ENCODE measurements at places on chromosomes 12 and 14.

GRCh38 chr12:106074361-106074705 lies 64.4 kb downstream of the NUAK1 start:
- DNase-seq = no peak

DNA sequence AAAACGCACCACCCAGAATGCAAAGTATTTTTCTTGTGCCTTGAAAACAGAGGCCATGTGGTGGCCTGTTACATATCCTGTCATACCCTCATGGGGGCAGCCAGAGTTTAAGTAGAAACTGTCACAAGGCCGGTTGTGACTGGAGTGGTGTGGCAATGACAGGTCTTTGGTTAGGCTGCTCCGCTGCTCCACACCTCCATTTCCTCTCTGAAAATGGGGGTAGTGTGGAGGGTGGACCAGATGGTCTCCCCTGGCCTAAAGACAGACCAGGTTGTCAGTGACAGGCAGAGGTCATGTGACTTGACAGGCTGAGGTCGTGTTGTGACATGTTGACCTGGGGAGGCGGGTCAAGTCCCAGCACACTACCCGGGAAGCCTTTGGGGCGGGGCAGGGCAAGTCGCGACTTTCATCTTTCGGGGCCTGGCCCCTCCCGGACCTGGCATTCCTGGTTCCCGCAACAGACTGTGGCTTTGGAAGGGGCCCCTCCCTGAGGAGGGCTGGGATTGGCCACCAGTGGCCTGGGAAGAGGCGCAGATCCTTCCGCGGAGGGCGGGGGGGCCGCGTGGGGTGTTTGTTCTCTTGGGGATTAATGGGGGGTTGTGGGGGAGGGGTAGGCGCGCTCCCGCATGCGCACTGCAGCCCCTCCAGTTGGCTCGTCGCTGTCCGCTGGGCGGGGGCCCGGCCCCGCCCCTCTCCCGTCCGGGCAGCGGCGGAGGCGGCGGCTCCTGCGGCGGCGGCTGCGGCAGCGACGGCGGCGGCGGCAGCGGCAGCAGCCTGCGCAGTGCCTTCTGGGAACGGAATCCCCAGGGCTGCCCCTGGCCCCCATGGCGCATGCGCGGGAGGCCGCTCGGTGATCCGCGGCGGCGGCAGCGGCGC lies at the start of gene MBD6:
MBD6 (plus strand) TSS at position 814 of the 876 bp plus-strand sequence. CDS start 1,480 bp downstream, outside the sequence.
- peak; percentile 75 for DNase-seq

DNA sequence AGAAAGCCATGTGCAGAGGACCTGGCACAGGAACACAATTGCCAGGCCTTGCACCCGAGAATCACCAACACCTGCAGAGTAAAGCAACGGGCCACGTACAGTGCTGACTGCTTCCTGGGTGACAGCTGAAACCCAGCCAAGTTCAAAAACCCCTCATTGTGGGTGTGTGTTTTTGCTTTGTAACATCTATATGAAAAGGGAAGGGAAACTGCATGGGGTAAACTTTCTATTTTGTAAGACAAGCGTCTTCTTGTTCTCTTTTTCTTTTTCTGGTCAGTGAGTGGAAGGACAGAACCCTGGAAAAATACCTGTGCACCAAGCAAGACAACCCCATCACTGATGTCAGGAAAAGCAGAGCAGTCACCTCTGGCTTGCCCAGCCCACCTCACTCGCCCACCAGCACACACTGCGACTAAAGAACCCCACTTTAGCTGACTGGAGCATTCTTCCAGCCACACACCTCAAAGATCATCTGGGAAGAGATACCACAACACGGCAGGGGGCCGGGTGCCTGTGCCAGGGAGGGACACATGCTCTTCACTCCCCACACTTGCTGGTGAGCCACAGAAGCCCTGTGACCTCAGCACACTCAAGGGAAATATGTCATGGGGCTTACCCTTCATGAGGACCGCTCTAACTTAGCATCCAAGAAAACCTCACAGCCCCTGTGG lies 172.3 kb downstream of the NDUFA12 start:
- DNase-seq = no peak

GRCh38 chr12:24398605-24399004 lies 449.1 kb upstream of the SOX5 start:
- no peak for DNase-seq

GRCh38 chr12:2386566-2386965 lies 333.8 kb downstream of the CACNA1C start:
- no peak for DNase-seq

DNA sequence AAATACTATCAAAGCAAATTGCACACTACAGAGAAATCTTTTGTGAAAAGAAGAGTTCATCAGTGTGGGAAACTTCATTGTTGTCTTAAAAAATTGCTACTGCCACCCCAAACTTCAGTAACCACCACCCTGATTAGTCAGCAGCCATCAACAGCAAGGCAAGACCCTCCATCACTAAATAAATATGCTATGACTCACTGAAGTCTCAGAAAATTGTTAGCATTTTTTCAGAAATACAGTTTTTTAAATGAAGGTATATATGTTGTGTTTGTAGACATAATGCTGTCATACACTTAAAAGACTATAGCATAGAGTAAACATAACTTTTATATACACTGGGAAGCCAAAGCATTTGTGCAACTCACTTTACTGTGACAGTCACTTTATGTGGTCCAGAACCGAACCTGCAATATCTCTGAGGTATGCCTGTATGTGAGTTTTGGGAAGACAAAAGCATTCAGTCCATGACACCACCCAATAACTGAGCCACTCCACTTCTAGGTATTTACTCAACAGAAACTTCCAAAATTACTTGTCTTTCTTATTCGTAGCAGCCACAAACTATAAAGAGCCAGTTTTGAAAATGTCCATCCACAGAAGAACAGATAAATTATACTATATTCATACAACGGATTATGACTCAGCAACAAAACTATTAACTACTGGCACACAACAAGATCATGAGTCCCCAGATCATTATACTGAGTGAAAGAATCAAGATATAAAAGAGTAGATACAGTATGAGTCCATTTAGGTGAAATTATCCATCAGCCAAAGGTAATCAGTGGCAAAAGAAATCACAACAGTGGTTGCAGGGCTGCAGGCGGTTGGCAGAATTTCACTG lies 649.6 kb downstream of the BCL11B start:
- no peak for DNase-seq

DNA sequence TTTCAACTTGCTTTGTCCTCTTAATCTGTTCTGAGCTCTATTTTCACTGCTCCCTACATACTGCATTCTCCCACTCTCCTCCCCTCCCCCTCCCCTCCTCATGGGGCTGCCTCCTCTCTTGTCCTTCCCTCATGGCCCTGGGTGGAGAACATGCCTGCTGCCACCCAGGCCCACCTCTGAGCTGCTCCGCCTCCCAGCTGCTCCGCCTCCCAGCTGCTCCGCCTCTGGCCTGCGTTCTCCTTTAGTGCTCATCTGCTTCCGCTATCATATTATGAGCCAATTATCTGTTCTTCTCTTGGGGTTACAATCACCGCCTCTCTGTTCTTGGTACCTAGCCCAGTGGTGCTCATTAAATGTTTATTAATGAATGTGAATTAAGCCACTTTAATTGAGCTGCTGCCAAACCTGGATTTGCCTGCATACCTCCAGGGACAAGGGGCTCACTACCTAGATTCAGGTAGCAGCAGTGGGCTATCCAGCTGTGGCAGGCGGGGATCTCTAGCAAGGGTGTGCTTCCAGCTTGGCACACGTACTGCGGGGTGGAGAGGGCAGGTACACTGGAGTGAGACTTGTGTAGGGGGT lies 32.0 kb upstream of the FAM181A start:
- no peak for DNase-seq

GRCh38 chr14:23171222-23171975 lies 12.1 kb downstream of the SLC7A8 start:
- DNase-seq = no peak

DNA sequence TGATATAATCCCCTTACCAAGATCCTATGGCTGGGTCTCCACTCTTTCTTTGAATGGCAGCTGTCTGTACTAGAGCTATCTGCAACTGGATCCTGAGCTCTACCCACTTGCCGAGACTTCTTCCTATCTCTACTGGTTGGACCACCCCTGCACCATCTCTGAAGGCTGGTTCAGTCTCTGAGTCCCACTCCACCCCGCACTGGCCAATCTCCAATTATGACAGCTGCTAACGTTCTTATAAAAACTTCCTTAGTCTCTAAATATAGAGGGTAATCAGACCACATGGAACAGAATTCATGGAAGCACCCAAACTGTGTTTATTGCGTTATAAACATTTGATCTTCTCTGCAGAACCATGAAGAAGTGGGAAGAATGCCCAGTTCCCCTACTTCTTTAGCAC lies 186.6 kb upstream of the EEA1 start:
- no peak for DNase-seq

GRCh38 chr12:122820838-122821271 lies 14.4 kb upstream of the HIP1R start:
- no peak for DNase-seq

DNA sequence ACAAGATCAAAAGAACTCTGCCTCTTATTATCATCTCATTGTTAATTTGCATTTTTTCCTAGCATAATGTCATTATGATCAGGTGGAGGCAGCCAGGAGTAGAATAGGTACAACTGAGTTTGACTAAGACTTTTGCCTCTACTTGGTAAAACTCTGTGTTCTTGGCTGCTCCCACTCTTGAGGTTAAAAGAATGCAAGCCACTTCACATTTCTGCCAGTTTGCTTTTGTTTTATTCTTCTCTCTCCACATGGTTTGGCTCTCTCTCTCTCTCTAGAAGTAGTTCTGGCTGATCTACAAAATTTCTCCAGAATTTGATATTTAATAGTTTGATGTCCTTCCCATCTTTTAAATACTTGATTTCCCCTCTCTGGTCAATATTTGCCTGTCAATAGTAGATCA lies 170.7 kb upstream of the E2F7 start:
- DNase-seq = no peak

DNA sequence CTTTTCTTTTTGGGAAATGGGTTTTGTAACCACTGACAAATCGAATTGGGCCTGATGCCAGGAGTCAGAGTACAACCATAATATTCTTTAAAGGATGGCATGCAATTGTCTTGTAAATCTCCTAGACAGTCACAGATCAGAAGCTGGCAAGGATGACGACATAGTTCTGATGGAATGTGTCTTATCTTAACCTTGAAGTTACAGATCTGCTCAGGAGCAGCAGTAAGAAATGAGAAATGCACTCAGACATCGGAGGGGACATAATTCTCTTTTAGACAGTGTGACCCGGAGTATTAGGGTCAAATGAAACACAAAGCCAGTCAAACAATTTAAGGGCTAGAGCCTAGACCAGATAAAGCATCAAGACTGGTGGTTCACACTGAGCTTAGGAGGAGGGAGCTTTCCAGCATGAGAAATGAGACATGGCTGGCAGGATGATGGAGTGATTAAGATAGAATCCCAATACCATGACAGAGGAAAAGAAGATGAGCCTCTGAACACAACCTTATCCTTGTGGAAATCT lies 17.5 kb downstream of the CBX5 start:
- no peak for DNase-seq

GRCh38 chr12:88643685-88644084 lies 63.4 kb upstream of the KITLG start:
- no peak for DNase-seq

DNA sequence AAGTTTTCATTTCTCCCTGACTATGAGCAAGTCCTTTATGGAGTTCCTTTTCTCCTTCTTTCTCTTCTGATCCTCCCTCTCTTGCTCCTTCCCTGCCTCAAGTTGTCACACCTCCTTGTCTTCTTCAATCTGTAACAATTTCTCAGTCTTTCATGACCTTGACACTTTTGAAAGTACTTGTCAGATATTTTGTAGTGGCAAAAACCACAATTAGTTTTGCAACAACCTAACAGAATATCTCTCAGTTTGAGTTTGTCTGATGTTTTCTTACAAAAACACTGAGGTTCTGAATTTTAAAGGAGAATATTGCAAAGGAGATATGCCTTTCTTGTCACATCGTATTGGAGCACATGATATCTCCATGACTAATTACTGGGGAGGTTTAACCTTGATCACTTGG lies 4.1 kb upstream of the CRADD start:
- DNase-seq = no peak

DNA sequence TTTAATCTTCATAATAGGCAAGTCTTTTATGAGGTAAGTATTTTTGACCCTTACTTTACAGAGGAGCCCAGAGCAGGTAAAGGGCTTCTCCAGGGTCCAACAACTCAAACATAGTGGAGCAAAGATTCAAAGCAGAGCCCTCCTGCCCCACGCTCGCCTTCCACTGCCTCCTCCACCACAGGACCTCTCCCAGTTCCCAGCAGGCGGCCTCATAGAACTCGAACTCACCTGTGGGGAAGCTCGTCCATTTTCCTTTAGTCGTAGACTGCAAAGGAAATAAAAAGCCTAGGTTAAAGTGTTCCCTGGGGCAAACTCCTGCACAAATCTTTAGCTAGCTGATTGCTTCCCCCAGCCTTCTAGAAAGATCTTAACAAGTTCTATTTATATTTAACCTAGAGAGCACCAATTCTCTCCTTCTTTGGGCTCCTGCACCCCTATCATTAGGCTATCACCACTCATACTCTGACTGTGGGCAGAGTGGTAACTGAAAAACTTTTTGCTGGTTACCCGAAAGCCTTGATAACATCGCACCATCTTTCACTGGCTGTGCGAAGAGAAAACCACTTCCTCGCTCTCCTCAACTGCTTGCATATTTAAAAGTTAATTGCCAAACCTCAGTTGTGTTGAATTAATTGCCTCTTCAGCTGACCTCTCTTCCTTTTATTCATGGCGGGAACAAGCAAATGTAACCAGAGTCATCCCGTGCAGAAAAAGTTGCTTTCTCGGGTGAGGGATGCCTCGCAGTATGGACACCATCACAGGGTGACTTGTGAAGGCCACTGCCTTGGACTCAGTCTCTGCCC lies 299.6 kb downstream of the DPF3 start:
- DNase-seq = peak; percentile 19

DNA sequence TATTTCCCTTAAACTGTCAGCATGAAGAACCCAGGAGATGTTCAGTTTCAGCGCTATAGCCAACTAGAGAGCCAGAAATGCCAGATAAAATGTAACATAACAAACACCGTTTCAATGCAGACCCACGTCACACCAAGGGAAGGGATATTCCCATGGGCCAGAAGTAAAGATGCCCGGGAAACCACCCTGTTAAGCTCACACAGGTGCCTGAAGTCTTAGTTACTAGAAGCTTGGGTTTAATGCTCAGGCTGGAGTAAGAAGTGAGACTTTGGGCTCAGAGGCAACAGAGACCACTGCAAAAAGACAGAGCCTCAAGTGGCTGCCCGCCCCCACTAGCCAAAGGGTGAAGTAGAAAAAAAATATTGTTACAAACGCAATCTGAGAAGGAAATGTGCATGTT lies 52.3 kb downstream of the SYNE3 start:
- DNase-seq = no peak

- DNase-seq = no peak
Observed at GRCh38 chr14:76701436-76701835, 59.8 kb upstream of the VASH1 start.

DNA sequence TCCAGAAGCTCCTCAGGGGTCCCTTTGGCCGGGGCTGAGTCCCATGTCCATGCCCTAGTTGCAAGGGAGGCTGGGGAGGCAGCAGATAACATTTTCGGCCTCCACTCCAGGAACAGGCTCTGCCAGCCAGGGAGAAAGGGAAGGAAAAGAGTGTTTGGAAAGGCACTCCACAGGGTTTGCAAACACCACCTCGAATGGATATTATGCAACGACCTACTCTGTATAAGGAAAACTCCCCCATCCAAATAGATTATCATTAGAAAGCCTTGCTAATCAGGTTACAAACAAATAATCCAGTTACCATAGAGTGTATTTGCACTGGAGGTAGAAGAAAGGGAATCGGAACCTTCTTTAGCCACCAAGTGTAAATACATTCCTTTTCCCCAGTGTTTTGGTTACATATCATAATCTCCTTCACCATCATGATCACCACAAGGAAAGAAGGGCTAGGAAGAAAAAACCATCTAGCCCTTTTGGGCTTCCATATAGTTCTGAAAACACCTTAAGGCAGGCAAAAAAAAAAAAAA lies 40.4 kb downstream of the TMCC3 start:
- DNase-seq = no peak
